Naive thymus-derived CD4-positive, alpha-beta T cell (primary cell): ENCODE measurements at places on chromosomes 13 and 19. TPM values are rescaled to one million over a fixed set of nuclear protein-coding genes. Genes with fewer than 3 reads are reported as not detected.

Gene ZNF471
- total RNA-seq, result 1.6 TPM

Gene ZNF418
- total RNA-seq, result 6.0 TPM

Gene PLK5
- not detected in 2 replicates for total RNA-seq

GRCh38 chr13:34748596-34748995 is 193.5 kb upstream of the NBEA start:
- no peak overlapping the region for H3K27ac ChIP-seq
- no peaks in the 10 kb centered on the region for H3K36me3 ChIP-seq
- DNase-seq, result no peak
- H3K27me3 ChIP-seq, result peaks cover 3% of the 10 kb centered on the region
- H3K4me3 ChIP-seq, result no peak overlapping the region

DNA sequence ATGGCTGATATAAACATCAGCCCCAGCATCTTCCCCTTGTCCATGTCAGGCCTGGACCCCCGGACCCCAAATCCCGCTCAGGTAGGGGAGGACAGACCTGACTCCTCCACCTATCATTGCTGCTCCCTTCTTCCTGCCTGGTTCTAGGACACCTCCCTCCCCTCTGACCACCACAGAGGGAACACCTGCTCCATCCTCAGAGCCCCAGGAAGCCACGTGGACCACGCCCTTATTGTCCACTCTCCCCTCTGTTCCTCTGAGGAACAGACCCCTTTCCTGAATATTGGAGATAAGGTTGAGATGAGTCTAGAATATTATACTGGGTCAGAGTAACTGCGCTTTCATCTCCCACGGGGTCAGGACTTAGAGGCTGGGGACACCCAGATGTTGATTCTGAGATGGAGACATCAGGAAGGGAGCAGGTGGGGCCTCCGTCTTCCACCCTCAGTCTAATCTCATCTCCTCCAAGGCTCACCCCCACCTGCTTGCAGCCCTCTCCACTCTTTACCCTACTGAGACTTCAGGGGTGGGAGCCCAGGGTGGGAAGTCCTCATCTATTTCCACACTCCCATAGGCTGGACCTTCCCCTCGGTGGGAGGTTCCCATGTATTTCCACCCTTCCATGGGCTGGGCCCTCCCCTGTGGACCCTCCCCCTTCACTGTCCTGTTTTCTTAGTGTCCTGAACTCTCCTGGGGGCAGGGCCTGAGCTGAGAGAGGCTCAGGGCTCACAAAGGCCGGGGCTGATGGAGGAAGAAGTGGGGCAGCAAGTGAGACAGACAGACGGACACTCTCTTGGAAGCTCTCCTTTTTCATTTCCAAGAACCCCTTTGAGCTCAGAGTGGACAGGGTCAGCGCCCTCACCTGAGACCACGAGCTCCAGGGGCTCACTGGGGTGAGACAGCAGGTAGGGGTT is 2.7 kb downstream of the LILRA4 start:
- H3K27me3 ChIP-seq, result no peaks in the 10 kb centered on the region
- no peaks in the 10 kb centered on the region for H3K36me3 ChIP-seq
- H3K4me1 ChIP-seq, result no peaks in the 10 kb centered on the region
- H3K4me3 ChIP-seq, result no peak overlapping the region

DNA sequence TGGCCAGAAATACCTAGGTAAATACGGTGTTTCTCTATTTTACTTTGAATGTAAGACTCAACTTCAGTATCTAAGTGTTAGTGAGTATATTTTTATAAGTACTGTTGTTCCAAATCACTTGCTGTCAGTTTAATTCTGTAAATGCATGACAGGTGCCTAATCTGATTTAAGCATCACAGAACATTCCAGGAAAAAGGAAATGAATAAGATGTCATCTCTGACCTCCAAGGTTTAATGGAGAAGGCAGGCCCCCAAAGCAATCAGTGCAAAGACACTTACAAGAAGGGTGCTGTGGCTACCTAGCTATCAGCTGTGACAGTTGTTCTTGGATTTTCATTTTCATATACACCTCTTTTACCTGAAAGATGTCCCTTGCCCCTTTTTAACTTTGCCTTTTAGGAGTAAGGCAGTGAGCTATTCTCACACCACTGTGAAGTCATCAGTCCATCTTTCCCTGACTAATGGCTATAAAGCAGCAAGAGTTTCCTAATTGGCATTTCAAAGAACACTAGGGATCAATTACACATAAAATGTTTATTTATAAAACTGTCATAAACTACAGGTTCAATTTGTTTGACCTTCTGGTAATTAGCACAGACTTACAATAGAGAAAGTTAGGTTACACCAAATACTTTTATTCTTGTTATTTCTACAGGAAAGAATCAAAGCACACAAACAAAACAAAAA is 427.6 kb downstream of the SPRY2 start:
- DNase-seq, result no peak
- no peak overlapping the region for H3K4me3 ChIP-seq
- H3K27me3 ChIP-seq, result no peaks in the 10 kb centered on the region
- H3K4me1 ChIP-seq, result no peaks in the 10 kb centered on the region
- H3K36me3 ChIP-seq, result no peaks in the 10 kb centered on the region

DNA sequence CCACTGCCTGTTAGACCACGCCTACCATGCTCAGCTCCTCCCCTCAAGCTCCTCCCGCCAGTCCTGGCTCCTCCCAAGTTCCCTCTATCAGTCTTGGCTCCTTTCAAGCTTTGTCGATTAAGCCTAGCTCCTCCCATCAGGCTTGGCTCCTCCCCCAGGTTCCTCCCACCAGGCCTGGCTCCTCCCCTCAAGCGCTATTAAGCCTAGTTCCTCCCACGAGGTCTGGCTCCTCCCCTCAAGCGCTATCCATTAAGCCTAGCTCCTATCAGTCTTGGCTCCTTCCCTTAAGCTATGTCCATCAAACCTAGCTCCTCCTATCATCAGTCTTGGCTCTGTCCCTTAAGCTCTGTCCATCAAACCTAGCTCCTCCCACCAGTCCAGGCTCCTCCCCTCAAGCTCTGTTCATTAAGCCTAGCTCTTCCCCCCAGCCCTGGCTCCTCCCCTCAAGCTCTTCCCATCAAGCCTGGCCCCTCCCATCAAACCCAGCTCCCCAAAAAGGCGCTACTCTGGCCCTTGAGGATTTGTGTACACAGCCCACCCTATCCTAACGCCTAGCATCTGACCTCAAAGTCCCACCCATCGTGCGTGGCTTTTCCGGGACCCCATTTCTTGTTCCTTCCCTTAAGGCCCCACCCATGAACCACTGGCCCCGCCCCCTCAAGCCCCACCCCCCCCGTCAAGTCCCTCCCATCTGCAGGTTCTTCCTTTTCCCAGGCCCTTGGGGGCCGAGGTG is 10.0 kb downstream of the CAMSAP3 start:
- H3K27me3 ChIP-seq, result no peaks in the 10 kb centered on the region
- H3K4me3 ChIP-seq, result no peak overlapping the region
- no peaks in the 10 kb centered on the region for H3K4me1 ChIP-seq
- H3K36me3 ChIP-seq, result no peaks in the 10 kb centered on the region
- no peak for DNase-seq
- H3K27ac ChIP-seq, result no peak overlapping the region

DNA sequence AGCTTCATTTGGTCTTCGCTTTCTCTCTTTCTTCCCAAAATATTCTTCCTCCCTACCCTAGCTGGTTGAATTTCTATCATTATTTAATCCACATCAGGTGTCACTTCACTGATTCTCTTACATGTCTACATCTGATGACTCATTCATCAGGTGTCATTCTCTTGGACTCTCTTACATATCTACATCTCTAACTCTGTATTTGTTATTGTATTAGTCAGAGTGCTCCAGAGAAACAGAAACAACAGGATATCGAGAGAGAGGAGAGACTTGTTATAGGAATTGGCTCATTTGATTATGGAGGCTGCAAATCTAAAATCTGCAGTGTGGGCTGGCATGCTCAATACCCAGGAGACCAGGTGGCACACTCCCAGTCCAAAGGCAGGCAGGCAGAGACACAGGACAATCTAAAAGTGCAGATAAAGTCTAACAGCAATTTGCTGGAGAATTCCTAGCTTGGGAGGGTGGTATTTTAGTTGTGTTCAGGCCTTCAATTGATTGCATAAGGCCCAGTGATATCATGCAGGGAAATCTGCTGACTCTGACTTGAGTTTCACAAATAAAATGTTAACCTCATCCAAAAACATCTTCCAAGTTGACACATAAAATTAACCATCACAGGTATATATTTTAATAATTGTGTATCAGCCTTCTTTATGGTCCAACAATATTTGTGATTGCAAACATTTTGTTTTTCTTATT is 541.4 kb upstream of the SLITRK5 start:
- H3K4me1 ChIP-seq, result no peaks in the 10 kb centered on the region
- H3K27ac ChIP-seq, result no peak overlapping the region
- no peak overlapping the region for H3K4me3 ChIP-seq
- H3K36me3 ChIP-seq, result no peaks in the 10 kb centered on the region
- no peak for DNase-seq

DNA sequence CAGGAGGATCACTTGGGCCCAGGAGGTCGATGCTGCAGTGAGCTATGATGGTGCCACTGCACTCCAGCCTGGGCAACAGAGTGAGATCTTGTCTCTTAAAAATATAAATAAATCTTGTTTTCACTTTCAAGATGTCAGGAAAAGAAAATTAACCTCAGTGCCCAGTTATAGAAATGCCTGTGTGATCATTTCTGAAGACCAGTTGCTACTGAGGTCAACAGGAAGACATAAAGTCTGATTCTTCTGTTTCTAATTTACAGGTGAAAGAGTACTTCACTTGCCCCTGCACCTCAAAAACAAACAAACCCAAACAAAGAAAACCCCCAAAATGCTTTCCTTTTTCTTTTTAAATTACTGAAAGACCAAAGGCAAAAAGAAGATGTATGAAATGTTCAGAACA is 174.3 kb upstream of the NBEA start:
- no peaks in the 10 kb centered on the region for H3K4me1 ChIP-seq
- no peak overlapping the region for H3K4me3 ChIP-seq
- no peaks in the 10 kb centered on the region for H3K27me3 ChIP-seq
- no peak for DNase-seq
- H3K27ac ChIP-seq, result no peak overlapping the region
- no peaks in the 10 kb centered on the region for H3K36me3 ChIP-seq

DNA sequence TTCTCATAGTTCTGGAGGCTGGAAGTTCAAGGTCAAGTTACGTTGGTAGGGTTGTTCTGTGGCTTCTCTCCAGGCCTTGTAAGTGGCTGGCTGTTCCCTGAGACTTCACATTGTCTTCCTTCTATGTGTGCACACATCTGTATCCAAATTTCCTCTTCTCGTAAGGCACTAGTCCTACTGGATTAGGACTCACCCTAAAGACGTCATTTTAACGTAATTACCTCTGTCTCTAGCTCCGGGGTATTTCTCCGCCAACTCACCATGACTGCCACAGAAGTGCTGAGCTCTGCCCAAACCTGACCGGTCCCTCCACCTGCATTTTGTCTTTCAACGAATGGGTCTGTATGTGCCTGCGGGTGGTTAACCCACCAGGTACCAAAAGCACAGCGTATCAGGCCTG is 8.7 kb upstream of the SYDE1 start:
- H3K36me3 ChIP-seq, result no peaks in the 10 kb centered on the region
- H3K4me3 ChIP-seq, result no peak overlapping the region
- no peak for DNase-seq
- H3K27me3 ChIP-seq, result no peaks in the 10 kb centered on the region
- no peak overlapping the region for H3K27ac ChIP-seq
